Hypothalamus (tissue), 51 donors: ENCODE measurements at places on chromosomes 13 and 19.

- no peak for DNase-seq
Observed at GRCh38 chr19:29439021-29439420, 86.8 kb upstream of the VSTM2B start.

DNA sequence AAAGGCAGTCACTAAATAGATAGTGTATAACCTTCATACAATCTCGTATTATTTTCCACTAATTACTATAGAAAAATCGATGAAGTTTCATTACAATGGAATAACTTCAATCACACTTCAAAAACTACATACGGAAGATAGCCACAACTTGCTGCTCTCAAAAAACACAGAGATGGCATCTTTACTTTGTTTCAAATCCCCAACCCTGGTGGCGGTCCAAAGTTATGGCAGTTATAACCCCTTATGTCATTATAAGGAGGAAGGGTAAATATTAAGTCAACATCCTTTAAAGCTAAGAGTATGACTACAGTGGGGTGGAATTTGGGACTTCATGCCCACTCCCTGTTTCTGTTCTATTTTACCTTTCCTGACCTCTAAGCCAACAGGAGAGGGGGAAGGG is 146.5 kb downstream of the LACC1 start:
- DNase-seq: no peak

DNA sequence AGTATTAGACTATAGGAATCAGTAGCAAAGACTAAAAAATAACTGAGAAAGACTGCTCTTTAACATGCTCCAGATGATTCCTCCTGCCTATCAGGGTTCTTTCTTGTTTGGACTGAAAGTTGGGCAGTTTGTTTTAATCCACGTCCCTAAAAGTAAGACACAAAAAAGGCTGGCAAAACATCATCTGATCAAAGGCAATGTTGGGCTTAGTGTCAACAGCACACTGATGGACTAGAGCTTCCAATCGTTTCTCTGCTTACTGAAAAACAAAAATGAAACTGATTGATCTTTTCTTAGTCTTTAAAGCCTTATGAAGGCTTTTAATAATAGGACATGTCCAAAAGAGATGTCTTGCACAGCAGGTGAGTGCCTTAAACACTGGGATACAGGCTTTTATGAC is 1567.9 kb upstream of the PRR20A start:
- no peak for DNase-seq

DNA sequence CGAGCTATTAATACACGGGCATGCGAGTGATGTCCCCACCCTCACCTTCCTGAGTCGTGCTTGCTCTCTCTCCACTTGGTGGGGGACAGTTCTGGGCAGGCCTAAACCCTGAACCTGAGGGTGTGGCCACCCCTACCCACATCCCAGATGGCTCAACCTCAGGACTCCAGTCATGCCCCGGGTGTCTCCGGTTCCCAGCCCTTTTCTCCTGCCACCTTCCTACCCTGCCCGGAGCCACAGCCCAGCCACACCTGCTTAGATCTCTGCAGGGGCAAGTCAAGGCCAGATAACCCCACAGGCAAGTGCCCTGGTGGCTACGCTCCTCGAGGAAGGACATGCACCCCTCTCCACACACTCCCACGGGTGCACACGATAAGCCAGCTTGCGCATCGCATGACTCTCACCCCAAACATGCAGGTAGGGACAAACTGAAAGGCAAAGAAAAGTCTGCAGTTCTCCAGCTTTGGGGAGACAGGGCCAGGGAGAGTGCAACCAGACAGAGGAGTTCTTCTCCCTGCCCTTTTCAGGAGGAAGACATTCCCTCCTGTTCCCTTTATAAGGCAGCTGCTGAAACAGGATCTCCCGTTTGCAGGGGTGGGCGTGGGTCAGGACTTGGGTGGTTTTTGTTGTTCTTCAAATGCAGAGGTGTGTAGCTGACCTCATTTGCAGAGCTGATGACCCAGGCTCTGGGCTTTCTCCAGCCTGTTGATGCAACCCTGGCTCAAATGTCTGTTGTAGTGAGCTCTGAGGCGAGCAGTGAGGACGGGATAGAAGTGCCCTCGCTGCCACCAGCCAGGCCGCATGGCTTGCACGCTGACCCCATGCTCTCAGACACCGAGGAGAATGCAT is 88.6 kb downstream of the DPF1 start:
- DNase-seq: no peak

DNA sequence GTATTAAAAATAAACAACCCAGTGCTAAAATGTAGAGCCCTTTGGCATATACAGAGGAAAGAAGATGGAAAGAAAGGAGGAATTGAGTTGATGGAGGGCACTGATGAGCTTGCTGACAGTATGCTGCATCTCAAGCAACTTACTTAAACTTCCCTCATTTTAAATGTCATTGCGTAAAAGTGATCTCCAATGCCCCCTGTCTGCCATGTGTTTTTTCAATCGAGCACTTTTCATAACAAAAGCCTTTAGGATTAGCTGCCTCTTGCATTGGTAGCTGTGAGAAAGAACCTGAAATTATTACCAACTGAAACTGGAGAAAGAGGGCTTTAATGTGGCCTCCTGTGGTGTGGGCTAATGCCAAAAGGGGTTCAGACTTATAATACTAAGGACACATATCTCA is 541.6 kb downstream of the SUCLA2 start:
- no peak for DNase-seq

DNA sequence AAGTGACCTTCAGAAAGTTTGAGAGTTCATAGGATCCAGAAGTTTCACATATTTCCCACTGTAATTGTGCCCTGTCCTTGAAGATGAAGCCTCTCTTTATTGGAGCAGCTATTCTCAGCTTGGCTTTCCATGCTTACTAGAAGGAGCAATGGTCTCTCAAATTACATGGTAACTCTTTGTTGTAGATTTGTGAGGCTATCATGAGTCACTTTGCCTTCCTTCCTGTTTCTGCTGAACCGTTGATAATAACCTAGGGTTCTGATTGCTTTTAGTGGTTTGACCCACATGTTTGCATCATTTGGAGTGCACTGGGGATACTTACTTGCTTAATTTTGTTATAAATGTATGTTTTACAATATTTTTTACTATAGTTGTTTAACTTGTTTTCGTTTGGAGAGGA is 772.9 kb upstream of the SLITRK6 start:
- DNase-seq: no peak

DNA sequence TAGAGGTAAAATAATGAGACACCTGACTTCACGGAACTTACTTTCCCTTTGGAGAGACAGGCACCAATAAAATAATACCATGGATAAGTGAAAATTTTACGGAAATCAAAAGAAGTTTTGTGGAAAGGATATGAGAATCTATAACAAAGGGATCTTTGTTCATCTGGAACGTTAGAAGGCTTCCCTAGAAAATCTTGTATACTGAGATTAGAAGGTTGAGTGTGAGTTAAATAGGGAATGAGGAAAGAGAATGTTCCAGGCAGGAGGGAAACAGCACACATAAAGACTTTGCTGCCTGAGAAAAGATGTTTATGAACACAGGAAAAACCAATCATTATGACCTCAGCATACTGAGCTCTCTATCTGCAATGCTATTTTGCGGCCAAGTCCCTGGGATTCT is 19.6 kb upstream of the RAP2A start:
- no peak for DNase-seq

GRCh38 chr19:1935484-1936208 is 5.3 kb upstream of the CSNK1G2 start:
- peak; percentile 39 for DNase-seq

- no peak for DNase-seq
Observed at GRCh38 chr19:33505148-33505547, 16.4 kb downstream of the PEPD start.

DNA sequence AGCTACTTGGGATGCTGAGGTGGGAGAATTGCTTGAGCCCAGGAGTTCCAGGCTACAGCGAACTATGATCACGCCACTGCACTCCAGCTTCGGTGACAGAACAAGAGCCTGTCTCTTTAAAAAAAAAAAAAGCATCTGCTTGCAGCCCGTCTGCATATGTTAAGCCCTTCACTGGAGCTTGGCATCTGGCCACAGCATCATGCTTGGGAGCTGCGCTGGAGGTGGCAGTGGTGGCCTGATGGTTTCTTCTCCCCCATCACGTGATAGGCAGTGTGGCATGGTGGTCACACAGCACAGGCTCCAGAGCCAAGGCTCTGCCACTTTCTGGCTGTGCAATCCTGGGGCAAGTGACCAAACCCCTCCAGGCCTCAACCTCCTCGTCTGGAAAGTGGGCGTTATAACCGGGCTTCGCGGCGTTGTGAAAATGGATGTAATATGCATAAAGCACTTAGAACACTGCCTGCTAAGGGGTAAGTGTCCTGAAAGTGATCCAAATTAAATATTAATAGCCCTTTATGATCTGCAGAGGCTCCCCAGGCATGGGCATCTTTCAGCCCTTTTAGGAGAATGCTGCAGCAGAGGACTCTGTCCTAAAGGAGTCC is 24.4 kb downstream of the MARK4 start:
- DNase-seq: no peak

- DNase-seq: no peak
Observed at GRCh38 chr13:107835339-107836018, 379.9 kb downstream of the LIG4 start.

GRCh38 chr13:101417043-101417406 is 717 bp upstream of the NALCN start:
- no peak for DNase-seq

GRCh38 chr19:28609091-28609755 is 603.7 kb downstream of the UQCRFS1 start:
- DNase-seq: no peak

DNA sequence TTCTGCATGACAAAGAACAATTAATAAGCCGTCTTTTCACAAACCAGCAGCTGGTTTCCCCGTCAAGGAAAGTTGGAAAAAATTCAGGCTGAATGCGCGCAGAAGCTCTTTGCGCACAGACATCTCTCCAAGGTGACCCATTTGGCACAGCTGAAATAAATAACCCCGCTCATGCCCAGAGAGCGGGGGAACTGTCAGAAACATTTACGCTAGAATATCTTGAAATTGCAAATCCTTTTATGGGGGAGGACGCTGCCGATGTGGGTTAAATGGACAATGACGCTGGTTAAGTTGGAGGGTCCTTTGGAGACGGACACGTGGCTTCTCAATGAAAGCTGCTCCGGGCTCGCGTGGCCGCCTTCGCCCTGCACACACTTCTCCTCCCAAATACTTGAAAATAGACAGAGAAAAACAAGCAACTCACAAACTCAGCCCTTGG is 30.6 kb downstream of the GSX1 start:
- DNase-seq: no peak

- DNase-seq: no peak
Observed at GRCh38 chr13:91097269-91097668, 250.2 kb upstream of the MIR17HG start.

GRCh38 chr13:28485996-28486543 is 8.9 kb downstream of the FLT1 start:
- no peak for DNase-seq

DNA sequence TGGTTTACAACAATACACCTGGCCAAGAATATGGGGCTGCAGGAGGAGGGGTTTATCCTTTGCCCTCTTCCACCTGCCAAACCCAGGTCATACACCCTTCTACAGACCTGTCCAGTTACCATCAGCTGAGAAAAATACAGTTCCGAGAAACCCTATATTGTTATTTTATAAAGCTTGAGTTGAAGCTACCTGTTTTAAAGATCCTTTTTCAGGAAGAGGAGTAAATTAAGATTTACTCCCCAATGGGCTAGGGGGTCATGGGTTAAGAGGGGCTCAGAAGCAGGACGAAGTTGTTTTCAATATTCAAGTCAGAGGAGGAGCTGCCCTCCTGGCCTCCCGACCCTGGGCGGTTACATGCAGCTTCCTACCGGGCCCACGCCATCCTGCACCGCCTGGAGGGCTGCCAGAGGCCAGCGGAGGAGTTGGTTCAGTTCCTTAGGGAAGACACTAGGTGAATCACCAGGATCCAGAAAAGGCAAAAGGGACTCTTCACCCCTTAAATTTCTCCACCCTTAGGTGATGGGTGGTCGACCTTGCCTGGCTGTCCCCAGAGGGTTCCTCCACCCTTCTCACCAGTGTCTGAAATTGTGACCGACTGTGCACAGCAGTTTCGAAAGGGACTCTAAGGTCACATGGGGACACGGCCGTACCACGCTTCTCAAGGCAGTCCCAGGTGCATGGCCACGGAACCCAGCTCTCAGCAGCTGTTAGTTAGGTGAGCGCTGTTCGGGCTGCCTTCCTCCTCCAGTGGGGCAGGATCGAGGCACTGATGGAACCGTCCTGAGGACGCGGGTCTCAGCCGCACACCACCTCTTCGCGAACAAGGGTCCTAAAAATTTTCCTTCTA is 1.2 kb downstream of the GJB2 start:
- DNase-seq: no peak

DNA sequence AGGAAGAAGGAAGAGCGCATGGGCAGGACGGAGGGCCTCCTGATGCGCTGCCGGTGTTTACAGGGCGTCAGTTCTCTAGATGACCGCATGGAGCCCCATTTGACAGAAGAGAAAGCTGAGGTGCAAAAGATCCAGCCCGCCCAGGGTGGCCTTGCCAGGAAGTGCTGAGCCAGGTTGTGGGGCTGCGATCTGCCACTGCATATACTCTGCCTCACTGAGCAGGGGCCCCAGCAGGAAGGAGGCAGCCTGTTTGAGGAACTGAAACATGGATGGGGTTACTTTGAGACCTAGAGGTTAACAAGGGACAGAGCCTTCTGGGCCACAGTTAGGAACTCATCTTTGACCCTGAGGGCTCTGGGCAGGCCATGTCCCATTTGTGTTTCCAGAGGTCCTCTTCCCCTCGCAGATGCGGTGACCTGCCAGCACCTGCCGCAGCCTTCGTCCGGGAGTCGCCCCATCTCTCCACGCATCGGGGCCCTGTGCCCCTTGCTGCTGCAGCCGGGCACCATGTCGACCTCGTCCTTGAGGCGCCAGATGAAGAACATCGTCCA is 3.2 kb downstream of the EPN1 start:
- DNase-seq: no peak

GRCh38 chr13:48602296-48603016 is 51.3 kb upstream of the CYSLTR2 start:
- DNase-seq: no peak

DNA sequence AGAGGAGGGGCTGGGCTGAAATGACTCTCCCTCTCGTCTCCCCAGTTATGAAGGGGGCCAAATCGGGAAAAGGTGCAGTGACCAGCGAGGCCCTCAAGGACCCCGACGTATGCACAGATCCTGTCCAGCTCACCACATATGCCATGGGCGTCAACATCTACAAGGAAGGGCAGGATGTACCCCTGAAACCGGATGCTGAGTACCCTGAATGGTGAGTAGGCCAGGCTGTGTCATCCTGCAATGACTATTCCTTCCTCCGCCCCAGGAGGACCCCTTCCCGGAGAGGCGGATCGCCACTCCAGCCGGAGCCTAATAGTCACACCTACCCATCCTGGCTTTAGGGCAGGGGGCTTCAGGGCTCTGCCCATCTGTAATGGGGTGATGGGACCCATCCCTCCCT is 2.6 kb downstream of the MRPL54 start:
- DNase-seq: no peak
